ENCODE measurements at places on chromosomes 3 and 15. TPM values are rescaled to one million over a fixed set of nuclear protein-coding genes. Genes with fewer than 3 reads are reported as not detected.

The GSK3B gene
- total RNA-seq, result 44.8 TPM

The GRAMD1C gene
- total RNA-seq, result 0.51 TPM

The SLC38A3 gene
- total RNA-seq, result not detected

The SV2B gene
- 0.02 TPM for total RNA-seq

The FGF12 gene
- total RNA-seq, result not detected

The RNF123 gene
- total RNA-seq, result 57.9 TPM

The SEMA7A gene
- total RNA-seq, result 30.5 TPM

The CKMT1B gene
- total RNA-seq, result 0.32 TPM

The ADGRG7 gene
- not detected for total RNA-seq

The PTPRG gene
- total RNA-seq, result 2.1 TPM
